ENCODE measurements at places on chromosomes 6 and 20. TPM values are rescaled to one million over a fixed set of nuclear protein-coding genes. Genes with fewer than 3 reads are reported as not detected.

The NRN1 gene
- 43.9 TPM for total RNA-seq

The ABHD16B gene
- not detected for total RNA-seq

The PRDM13 gene
- total RNA-seq: 1.7 TPM

The STMND1 gene
- total RNA-seq: 1.7 TPM

The TNF gene
- total RNA-seq: 0.39 TPM

The XKR7 gene
- total RNA-seq: 3.7 TPM

The EBF4 gene
- 17.4 TPM for total RNA-seq

The CLPSL1 gene
- total RNA-seq: not detected

The VIP gene
- 0.99 TPM for total RNA-seq

The CCNC gene
- total RNA-seq: 90.2 TPM

The RGS17 gene
- 8.9 TPM for total RNA-seq

The PSMB9 gene
- total RNA-seq: 9.0 TPM

The LMBRD1 gene
- 68.2 TPM for total RNA-seq

The ADGRF4 gene
- not detected for total RNA-seq

The LYRM2 gene
- total RNA-seq: 30.8 TPM

The CST5 gene
- not detected for total RNA-seq

The DZANK1 gene
- 5.8 TPM for total RNA-seq

The GSTA3 gene
- total RNA-seq: not detected

The MYL9 gene
- total RNA-seq: 85.3 TPM

The LGSN gene
- total RNA-seq: 0.39 TPM

The BAK1 gene
- 9.4 TPM for total RNA-seq

The SLC22A16 gene
- 1.3 TPM for total RNA-seq

The LTB gene
- 1.9 TPM for total RNA-seq

The GTSF1L gene
- total RNA-seq: not detected

The ADGB gene
- total RNA-seq: 6.6 TPM

The OPRL1 gene
- 13.9 TPM for total RNA-seq

The TUBB1 gene
- total RNA-seq: 1.2 TPM

The KCNK5 gene
- total RNA-seq: 7.5 TPM

The NKAPL gene
- 1.8 TPM for total RNA-seq

The POPDC3 gene
- 9.0 TPM for total RNA-seq

The MRAP2 gene
- 17.3 TPM for total RNA-seq

The LIN28B gene
- total RNA-seq: 0.44 TPM

Data from spinal cord (tissue), 10 donors.